ENCODE measurements at places on chromosomes 11 and 22.

DNA sequence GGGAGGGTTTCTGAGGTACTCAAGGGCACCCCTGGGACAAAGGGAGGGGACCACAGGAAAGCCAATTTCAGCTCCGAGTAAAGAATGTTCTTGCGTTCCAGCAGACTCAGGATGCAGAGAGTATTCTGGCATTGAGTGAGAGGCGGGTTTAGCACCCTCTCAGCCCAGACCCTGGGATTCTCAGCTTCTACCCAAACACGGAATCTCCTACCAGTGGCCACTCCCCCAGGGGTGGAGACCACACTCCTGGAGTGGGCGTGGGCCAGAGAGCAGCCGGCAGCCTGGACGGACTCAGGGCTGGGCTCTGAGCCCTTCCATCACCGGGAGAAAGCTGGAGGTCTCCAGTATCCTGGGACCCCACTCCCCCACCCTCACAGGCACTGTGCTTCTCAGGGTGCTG is 26.1 kb upstream of the TTLL12 start:
- no peak for DNase-seq

- DNase-seq, result no peak
Measured at GRCh38 chr11:84740050-84740449, 887.1 kb downstream of the DLG2 start.

DNA sequence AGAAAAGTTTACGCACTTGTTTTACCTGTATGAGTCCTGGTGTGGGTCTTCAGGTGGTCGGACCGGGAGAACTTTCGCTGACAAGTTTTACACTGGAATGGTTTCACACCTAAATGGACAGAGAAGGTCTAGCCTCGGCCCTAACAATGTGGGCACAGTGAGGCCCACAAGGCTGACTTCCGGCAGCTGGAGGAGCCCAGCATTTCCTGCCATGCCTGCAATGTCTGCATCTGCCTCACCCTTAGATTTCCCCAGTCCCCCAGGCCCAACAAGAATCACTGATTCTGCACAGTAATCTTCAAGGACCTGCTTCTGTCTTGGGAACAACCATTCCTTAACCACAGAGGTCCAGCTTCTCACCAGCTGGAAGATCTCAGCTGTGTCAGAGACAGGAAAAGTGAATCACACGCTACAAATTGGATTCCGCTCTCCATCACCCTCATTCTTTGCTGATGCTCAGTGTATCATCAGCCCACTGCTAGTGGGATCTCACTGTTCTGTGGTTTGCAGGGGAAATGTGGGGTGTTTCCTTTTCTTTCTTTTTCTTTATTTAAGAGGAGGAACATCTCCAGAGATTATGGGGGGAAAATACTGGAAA is 43.3 kb downstream of the WT1 start:
- DNase-seq, result no peak

DNA sequence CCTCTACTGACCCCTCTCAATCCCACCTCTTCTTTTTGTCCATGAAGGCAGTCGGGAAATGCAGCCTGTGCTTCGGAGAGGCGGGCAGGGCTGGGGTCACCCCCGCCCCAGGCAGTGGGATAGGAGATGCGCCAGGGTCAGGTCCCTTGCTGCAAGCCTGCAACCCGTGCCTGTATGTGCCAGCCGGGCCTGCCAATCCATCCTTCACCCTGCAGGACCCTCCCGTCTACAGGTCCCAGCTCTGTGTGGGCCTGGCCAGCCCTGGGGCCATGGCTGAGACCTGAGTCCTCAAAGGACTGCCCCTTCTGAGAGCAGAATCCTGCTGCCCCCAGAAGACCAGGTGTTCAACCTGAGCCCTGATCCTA is 10.9 kb downstream of the ASCL2 start:
- no peak for DNase-seq

- no peak for DNase-seq
Measured at GRCh38 chr22:27137871-27138337, 480.5 kb downstream of the MIAT start.

- no peak for DNase-seq
Measured at GRCh38 chr11:12963051-12963450, 46.1 kb upstream of the RASSF10 start.
